Karpas-422 (cell line): ENCODE measurements at places on chromosomes 3 and 15. TPM values are rescaled to one million over a fixed set of nuclear protein-coding genes. Genes with fewer than 3 reads are reported as not detected.

The MUSTN1 gene
- 2.4 TPM in 1 of 2 replicates, not detected in the other for total RNA-seq

The SPESP1 gene
- not detected in 2 replicates for total RNA-seq

The SEMA4B gene
- total RNA-seq = 40.4 and 65.1 TPM in 2 replicates

The DUOX2 gene
- total RNA-seq = 0.07 and 0.45 TPM in 2 replicates

The MTFMT gene
- 19.3 and 23.4 TPM in 2 replicates for total RNA-seq

The TMEM45A gene
- total RNA-seq = 0.11 and 1.3 TPM in 2 replicates

The VIPR1 gene
- total RNA-seq = 0.41 and 2.5 TPM in 2 replicates

The CILP gene
- total RNA-seq = 0.04 TPM in 1 of 2 replicates, not detected in the other
